Naive thymus-derived CD8-positive, alpha-beta T cell (primary cell): ENCODE measurements at places on chromosomes 7 and 10.

- no peak for DNase-seq
- H3K36me3 ChIP-seq = no peaks in the 10 kb centered on the region
- H3K4me3 ChIP-seq = no peak overlapping the region
- peaks cover 9% of the 10 kb centered on the region for H3K4me1 ChIP-seq
- no peaks in the 10 kb centered on the region for H3K27me3 ChIP-seq
- H3K27ac ChIP-seq = no peak overlapping the region
Observed at GRCh38 chr10:63346015-63346441, 119.7 kb downstream of the JMJD1C start.

- no peaks in the 10 kb centered on the region for H3K36me3 ChIP-seq
- H3K4me1 ChIP-seq = no peaks in the 10 kb centered on the region
- H3K27me3 ChIP-seq = peaks cover 24% of the 10 kb centered on the region
- no peak for DNase-seq
Observed at GRCh38 chr7:118324790-118325449, 100.4 kb downstream of the ANKRD7 start.

GRCh38 chr10:110919349-110919931 lies at the start of gene SHOC2:
TSS of gene SHOC2 (plus strand) at chr10:110919604. CDS start at chr10:110964359, 44,755 bp downstream.
- no peaks in the 10 kb centered on the region for H3K27me3 ChIP-seq
- peaks cover 52% of the 10 kb centered on the region for H3K4me1 ChIP-seq
- H3K4me3 ChIP-seq = peak within 1 kb of the TSS; percentile 98
- DNase-seq = peak; percentile 98
- peaks cover 17% of the 10 kb centered on the region for H3K36me3 ChIP-seq
- peak within 1 kb of the TSS; percentile 99 for H3K27ac ChIP-seq

DNA sequence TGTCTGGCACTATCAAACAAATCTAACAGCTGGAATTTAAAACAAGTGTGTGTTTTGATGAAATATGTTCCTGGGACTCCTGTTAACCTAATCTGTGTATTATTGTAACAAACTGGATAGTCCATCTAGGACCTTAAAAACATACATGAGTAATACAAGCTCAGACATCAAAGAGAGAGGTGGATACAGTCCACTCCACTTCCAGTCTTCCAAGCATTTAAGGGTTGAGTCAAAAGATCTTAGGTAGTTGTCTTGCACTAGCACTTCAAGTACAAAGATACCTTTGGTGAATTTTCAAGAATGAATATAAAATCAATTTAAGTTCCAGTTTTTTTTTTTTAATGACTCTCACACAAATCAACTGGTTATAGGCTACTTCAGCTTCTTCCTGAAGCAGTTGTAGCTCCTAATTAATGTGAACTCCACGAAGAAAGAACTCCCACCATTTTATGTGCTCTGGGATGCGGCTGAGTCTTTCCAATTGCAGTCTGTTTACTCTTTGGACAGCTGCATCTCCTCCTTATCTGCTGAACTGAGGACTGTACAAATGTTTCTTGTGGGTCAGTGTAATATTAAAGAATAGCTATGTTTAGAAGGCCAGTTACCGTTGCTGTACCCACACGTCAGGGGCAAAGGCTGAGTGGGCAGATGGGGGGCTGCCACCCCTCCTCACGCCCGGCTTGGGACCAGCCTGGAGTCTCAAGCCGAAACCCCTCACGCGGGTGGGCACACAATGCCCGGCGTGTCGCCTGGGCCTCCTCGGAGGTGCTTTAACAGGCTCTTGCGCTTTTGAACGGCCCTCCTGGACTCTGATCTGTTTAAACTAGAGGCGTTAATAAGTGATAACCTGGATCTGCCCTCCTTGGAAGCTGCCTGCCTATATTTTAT lies 2.9 kb upstream of the IGF2BP3 start:
- no peak for DNase-seq
- H3K36me3 ChIP-seq = peaks cover 19% of the 10 kb centered on the region
- peak overlapping the region; percentile 46 for H3K4me3 ChIP-seq
- peaks cover 38% of the 10 kb centered on the region for H3K4me1 ChIP-seq

DNA sequence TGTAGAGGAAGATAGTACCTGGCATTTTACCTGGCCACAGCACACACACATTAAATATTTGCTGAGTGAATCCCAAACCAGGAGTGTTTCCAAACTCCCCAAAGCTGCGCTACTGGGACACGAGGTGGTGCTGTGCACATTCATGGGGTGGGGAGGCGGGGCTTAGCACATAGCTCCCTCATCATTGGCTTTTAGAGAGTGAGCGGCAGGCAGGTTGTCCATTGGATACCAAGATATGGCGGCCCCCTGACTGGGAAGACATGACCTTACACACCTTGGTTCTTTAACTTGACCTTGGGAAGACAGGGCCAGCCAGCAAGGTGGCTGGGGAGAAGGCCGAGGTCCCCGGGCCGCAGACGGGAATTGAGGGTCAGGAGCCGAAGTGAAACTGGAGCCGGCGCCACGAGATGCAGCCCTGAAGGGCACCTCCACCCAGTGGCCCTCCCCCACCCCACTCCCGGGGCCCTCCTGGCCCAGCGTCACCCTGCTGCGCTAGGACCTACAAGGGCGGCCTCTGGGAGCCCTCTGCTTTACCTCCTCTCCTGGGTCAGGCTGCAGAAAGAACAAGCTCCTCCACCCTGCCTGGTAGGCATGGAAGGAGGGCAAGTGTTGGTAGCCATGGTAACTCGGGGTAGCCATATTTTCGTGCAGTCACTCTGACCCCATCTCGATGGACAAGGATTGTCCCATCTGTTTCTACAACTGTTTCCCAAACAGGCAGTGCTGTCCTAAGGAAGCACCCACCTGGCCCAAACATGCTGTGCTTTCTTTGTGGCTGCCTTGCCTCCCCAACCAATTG lies 24.0 kb downstream of the TMEM176A start:
- DNase-seq = no peak
- H3K4me1 ChIP-seq = no peaks in the 10 kb centered on the region
- no peak overlapping the region for H3K27ac ChIP-seq
- no peak overlapping the region for H3K4me3 ChIP-seq
- peaks cover 8% of the 10 kb centered on the region for H3K27me3 ChIP-seq
- peaks cover 8% of the 10 kb centered on the region for H3K36me3 ChIP-seq

DNA sequence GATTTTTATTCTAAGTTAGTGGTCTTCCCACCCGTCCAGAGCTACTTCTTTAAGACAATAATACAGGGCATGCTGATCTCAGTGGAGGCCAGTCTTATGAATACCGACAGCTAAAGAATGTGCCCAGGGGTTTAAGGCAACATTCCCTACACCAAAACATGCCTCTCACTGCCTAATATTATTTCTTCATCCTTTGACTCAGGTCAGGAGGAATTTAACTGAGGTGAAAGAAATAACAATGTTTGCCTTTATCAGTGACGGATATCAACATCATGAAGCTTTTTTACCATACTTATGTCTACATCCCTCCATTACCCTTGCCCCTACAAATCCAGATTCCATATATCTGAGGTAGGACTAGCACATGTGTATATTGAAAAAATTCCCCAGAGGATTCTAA lies 33.3 kb upstream of the TES start:
- H3K36me3 ChIP-seq = peaks cover 5% of the 10 kb centered on the region
- no peak overlapping the region for H3K27ac ChIP-seq
- DNase-seq = no peak
- H3K4me3 ChIP-seq = no peak overlapping the region
- no peaks in the 10 kb centered on the region for H3K27me3 ChIP-seq

GRCh38 chr7:45681596-45682357 lies 107.6 kb downstream of the ADCY1 start:
- no peak overlapping the region for H3K4me3 ChIP-seq
- DNase-seq = no peak
- no peak overlapping the region for H3K27ac ChIP-seq
- H3K27me3 ChIP-seq = peaks cover 28% of the 10 kb centered on the region
- peaks cover 6% of the 10 kb centered on the region for H3K36me3 ChIP-seq
- H3K4me1 ChIP-seq = no peaks in the 10 kb centered on the region

- H3K4me3 ChIP-seq = no peak overlapping the region
- no peaks in the 10 kb centered on the region for H3K4me1 ChIP-seq
- DNase-seq = no peak
- H3K36me3 ChIP-seq = no peaks in the 10 kb centered on the region
Observed at GRCh38 chr10:4344492-4344994, 481.5 kb upstream of the AKR1E2 start.

GRCh38 chr10:77016278-77016815 lies 621.3 kb downstream of the KCNMA1 start:
- peaks cover 16% of the 10 kb centered on the region for H3K27me3 ChIP-seq
- no peak overlapping the region for H3K4me3 ChIP-seq
- no peaks in the 10 kb centered on the region for H3K4me1 ChIP-seq

GRCh38 chr10:79444199-79445119 lies 965 bp downstream of the ZCCHC24 start:
- peak; percentile 21 for DNase-seq
- peaks cover 25% of the 10 kb centered on the region for H3K4me1 ChIP-seq

- H3K27ac ChIP-seq = no peak overlapping the region
- no peak overlapping the region for H3K4me3 ChIP-seq
- peaks cover 39% of the 10 kb centered on the region for H3K36me3 ChIP-seq
- H3K4me1 ChIP-seq = peaks cover 48% of the 10 kb centered on the region
Observed at GRCh38 chr7:139701908-139702307, 75.9 kb downstream of the HIPK2 start.

GRCh38 chr10:13657101-13657680 lies 70.4 kb downstream of the PRPF18 start:
- H3K36me3 ChIP-seq = no peaks in the 10 kb centered on the region
- DNase-seq = no peak

DNA sequence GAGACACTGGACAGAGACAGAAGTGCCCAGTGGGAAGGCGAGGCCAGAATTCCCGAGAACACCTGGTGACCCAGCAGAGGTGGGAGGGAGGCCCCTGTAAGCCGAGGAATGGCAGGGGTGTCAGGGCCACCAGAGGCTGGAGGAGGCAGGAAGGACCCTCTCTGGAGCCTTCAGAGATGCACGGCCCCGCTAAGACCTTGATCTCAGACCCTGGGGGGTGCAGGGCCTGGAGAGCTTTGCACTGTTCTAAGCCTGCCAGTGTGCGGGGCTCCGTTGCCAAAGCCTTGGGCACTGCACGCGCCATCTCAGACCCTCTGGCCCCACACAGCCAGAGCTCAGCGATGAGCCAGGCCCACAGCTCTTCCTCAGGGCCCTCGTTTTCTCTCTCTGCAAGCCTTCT lies 557.1 kb downstream of the PTPRN2 start:
- no peaks in the 10 kb centered on the region for H3K4me1 ChIP-seq
- no peak for DNase-seq
- H3K4me3 ChIP-seq = no peak overlapping the region
- H3K27me3 ChIP-seq = peaks cover 2% of the 10 kb centered on the region
- H3K36me3 ChIP-seq = peaks cover 7% of the 10 kb centered on the region

DNA sequence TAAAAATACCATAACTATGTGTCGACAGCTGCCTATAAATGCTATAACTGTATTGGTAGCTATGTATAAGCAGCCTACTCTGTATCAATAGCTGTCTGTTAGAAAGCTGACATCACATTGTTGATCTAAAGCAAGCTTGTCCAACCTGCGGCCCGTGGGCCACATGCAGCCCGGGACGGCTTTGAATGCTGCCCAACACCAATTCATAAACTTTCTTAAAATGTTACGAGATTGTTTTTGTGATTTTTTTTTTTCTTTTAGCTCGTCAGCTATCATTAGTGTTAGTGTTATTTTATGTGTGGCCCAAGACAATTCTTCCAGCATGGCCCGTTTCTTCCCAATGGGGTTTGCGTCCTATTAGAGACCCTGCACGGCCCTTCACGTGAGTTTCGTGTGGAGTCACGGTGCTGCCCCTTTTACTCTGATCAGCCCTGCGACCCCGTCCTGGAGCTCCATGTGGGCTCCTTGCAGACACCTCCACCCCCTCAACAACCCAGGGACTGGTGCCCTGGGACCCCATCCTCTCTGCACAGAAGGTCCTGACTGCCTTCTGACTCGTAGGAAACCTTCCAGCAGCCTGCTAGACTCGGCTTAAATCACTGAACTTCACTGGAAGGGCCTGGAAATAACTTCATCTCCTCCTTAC lies 4.5 kb upstream of the PRKAR1B start:
- H3K36me3 ChIP-seq = peaks cover 17% of the 10 kb centered on the region
- H3K27ac ChIP-seq = no peak overlapping the region
- no peak for DNase-seq
- H3K4me1 ChIP-seq = peaks cover 26% of the 10 kb centered on the region
- H3K4me3 ChIP-seq = no peak overlapping the region
- no peaks in the 10 kb centered on the region for H3K27me3 ChIP-seq

GRCh38 chr7:20778063-20778721 lies 8.5 kb downstream of the SP8 start:
- H3K4me1 ChIP-seq = peaks cover 15% of the 10 kb centered on the region
- peak overlapping the region; percentile 81 for H3K27ac ChIP-seq
- peaks cover 6% of the 10 kb centered on the region for H3K36me3 ChIP-seq
- peaks cover 81% of the 10 kb centered on the region for H3K27me3 ChIP-seq
- H3K4me3 ChIP-seq = no peak overlapping the region

GRCh38 chr10:106612381-106612780 lies 552.1 kb downstream of the SORCS1 start:
- no peaks in the 10 kb centered on the region for H3K4me1 ChIP-seq
- H3K27ac ChIP-seq = no peak overlapping the region
- no peaks in the 10 kb centered on the region for H3K36me3 ChIP-seq
- no peaks in the 10 kb centered on the region for H3K27me3 ChIP-seq
- no peak overlapping the region for H3K4me3 ChIP-seq
- no peak for DNase-seq

GRCh38 chr7:38704751-38705150 lies 73.6 kb upstream of the AMPH start:
- H3K27ac ChIP-seq = no peak overlapping the region
- no peaks in the 10 kb centered on the region for H3K4me1 ChIP-seq
- peaks cover 12% of the 10 kb centered on the region for H3K36me3 ChIP-seq
- DNase-seq = no peak

DNA sequence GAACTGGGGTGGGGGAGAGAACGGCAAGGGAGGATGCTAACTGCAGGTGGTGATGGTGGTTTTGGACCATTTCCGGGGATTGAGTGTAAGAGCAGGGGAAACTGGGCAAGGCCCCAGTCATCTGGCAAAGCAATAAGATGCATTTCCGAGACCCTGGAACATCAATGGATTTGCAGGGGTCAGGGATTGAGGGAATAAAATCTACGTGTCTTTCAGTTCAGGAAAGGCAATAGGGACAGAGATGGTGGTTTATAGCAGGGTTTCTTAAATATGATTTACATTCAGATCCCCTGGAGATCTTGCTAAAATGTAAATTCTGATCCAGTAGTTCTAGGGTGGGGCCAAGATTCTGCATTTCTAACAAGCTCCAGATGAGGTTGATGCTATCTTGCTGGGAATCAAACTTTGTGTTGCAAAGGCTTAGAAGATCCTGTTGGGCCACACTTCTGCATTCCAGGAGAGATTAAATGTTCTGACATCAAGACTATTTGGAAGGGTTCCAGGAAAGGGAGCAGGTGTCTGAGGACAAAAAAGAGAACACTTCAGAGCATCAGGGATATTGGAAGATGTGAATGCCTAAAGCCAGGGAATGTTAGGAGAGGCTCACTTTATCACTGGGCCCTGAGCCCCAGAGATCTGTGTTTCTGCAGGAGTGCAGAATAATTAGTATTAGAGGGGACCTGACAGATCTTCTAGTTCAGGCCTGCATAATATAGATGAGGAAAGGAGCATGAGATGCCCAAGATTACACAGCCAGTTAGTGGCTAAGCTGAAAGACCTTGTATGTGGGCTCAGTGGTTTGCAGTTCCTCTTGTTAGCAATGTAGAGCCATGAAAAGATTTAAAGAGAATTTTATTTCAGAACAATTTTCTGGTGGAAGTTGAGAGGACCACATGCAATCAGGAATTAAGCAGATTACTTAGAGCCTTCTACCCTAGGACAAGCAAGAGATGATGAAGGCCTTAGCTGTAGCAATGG lies 32.4 kb downstream of the BLNK start:
- H3K4me3 ChIP-seq = no peak overlapping the region
- peaks cover 10% of the 10 kb centered on the region for H3K4me1 ChIP-seq
- peak overlapping the region; percentile 34 for H3K27ac ChIP-seq
- no peak for DNase-seq
- no peaks in the 10 kb centered on the region for H3K27me3 ChIP-seq
